ENCODE measurements at places on chromosomes 11 and 22. TPM values are rescaled to one million over a fixed set of nuclear protein-coding genes. Genes with fewer than 3 reads are reported as not detected.
A peak's percentile ranks its signal among the peaks of the same experiment; 100 is the strongest.

DNA sequence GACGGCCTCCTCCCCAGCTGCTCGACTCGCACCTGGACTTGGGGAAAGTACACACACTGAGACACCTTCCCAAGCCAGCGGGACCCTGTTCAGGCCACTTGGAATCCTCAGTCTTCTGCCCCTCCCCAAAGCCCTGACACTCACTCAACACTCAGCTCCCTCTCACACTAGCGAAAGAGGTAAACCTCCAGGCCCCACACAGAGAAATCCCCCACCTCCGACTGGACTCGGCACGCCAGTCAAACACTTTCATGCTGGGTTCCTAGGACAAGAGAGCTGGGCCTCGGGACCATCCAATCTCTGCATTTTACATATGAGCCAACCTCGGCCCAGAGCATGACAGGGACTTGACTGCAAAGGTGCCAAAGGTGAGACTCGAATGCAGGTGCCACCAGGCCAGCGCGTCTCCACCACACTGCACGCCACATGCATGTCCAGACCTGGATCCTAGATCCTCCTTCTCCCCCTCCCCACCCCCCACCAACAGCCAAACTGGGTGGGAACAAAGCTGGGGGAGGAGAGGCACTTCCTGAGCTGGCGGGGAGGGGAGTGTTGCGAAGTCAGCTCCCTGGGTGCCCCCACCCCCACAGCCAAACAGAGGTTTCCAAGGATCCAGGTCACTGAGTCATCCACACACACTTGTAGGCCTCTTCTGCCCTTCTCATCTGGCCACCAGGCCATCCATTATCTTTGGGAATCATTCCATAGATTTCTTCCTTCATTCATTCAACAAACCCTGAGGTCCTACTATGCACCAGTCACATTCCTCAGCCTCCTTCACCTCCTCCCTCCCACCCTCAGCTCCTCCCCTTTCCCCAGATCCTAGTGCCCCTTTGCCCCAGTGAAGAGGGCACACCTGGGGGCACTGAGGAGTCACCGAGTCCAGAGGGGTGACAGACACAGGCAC lies 10.7 kb upstream of the CD5 start:
- peak; percentile 79 for ATAC-seq

DNA sequence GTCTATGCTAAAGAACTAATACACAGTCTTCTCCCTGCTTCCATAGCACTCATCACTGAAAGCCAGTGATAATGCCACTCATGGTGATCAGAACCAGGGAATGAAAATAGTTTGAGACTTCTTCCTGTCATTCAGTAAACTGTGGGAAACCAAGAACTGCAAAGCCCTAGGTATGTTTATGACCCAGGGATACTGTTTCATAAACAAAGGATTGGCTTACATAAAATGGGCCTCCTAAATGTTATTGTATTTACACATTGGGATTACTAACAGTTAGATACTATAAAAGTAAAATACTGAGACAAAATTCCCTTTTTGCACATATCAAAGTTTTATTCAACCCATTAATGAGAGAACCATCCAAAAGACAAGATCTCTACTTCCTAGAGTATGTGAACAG lies 21.3 kb upstream of the CWF19L2 start:
- ATAC-seq: no peak

GRCh38 chr11:59152312-59152951 lies 9.8 kb downstream of the FAM111A start:
- peak; percentile 96 for ATAC-seq

GRCh38 chr11:130633466-130633865 lies 185.0 kb downstream of the ADAMTS15 start:
- no peak for ATAC-seq

Gene AIFM3
- not detected for total RNA-seq

Gene NDUFA6
- total RNA-seq: 81.7 TPM

Gene GPR83
- total RNA-seq: 0.30 TPM
